ENCODE measurements at places on chromosomes 2 and 18.

DNA sequence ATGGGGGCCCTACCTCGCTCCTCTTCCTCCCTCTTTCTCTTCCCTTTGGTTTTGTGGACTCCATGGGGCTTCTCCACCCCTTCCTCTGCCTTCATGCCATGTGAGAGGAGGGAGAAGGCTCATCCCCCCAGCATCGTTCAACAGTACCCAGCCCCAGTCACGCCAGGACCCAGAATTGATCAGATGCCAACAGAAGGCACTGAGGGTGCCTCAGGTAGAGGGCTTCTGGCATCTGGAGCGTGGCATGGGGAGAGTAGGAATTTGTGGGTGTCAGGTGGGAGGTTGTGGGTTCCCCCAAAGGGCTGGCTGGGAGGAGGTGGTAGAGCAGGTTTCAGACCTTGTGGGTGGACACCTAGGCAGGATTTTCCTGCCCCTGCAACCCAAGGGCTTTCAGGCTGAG, 122.0 kb downstream of the TWIST2 start:
- DNase-seq = no peak

DNA sequence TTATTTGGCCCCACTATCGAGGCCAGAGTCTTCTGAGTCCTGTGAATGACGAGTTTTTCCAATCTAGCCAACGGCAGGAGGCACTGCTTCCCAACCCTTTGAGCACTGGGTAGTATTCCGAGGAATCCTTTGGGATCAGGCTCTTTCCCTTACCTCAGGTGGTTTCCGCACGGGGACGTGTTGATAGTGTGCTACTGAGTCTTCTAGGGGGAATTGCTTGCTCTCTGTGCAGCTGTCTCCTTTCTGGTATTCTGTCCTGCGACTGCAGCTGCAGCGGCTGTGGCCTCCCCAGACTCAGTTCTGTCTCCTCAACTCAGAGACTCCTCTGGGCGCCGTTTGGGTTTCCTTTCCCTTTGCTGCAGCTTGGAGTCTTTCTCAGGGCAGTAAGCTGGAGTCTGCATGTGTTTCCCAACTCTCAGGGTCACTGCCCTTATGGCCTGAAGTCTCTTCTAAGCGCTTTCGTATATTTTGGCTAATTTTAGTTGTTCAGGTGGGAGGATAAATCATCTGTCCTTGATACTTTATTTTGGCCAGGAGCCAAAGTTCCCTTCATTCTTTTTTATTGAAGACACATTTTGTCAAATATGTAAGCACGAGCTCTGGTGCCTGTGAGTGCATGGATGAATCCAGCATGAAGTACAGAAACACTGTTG, 118.4 kb downstream of the MAP4K4 start:
- DNase-seq = no peak

DNA sequence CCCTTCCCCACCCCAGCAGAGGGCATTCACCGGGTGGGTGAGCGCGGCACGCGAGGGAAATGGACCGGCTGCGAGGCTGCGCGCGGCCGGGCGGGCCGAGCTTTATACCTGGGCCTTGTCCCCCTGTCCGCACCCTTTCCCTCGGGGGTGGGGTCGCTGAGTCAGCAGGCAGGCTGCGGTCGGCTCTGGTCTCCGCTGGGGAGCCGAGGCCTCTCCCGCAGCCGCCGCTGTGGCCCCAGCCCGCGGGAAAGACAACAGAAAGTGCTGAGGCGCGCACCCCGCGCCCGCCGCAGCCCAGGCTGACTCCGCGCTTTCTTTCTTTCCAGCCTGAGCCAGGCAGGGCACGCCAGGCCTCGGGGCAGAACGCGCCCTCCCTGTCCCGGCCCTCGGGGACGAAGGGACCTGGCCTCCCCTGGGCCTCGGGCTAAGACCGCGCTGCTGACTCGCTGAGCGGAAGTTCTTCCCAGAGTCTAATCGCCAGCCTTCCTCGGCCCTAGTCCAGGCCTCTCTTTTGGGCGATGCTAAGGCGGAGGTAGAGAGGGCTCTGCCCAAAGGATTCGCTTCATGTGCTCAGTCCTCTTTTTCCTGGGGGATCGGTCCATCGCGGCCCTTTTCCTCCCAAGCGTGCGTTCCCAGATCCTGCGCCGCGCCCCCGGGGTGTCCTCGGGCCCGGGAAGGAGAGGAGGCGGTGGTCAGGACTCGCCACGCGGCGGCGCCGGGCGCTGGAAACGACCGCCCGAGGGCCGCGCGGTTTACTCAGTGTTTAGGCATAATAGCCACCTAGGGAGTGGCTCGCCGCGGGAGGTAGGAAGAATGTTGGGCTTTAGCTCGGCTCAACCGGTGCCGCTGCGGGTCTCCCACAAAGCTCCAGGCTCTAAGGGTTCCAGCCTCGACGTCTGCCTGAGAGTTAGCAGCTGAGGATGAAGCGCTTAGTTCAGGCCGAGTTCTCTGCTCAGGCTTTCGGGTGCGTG, at the start of gene CRYBA2:
CRYBA2 (minus strand) TSS at position 78 of the 971 bp plus-strand sequence. CDS start 246 bp downstream, outside the sequence.
- no peak for DNase-seq

- DNase-seq = peak; percentile 69
These were observed 42.5 kb downstream of the CPO start for GRCh38 chr2:206981739-206982340.

DNA sequence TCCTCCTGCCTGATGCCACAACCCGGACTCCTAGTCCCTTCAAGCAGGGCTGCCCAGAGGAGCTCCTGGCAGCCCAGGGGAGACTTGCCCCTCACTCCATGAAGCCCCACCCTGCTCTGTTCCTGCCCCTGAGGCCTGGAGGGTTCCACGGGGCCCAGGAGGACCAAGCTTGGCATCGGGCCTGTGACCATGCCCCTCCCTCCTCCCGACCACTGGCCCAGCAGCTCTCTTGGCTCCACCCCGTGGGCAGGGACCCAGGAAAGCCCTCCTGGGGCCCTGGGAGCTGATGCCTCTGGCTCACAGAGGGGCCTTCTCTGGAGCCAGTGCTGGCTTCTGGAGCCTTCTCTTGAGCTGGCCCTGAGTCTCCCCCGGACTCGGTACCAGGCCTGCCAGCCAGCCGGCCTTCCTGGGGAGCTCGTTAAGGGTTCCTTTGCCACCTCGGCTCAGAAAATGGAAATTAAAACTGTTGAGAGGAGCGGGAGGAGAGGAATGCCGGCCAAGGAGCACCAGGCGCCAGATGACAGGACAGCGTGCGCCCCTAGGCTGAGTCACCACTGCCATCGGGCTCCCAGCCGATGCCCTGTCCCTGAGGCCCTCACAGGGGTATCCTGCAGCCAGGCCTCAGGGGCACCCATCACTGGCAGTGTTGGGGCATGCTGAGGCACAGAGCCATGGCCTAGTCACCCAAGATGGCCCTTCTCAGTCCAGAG, 40.6 kb upstream of the SNED1 start:
- DNase-seq = peak; percentile 73

DNA sequence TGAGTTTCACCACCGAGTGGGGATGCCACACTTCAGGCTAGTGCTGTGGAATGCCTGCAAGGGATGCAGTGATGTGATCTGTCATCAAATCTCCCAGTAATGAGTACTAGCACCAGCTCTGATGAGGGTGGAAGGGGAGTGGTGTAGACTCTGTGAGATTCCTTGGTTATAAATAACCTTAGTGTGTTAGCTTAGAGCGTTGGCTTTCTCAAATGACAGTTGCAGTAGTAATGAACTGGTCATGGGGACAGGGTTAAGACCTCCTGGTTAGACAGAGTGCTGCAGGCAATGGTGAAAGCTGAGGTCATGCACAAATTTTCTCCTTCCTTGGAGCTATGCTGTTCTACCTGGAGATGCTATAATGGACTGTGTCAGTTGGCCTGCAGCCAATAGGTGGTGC, 1063.4 kb upstream of the CRIM1 start:
- no peak for DNase-seq

Measured in NCI-H446 (cell line).